ENCODE measurements at places on chromosomes 13 and 19. TPM values are rescaled to one million over a fixed set of nuclear protein-coding genes. Genes with fewer than 3 reads are reported as not detected.

RNF113B gene
- total RNA-seq = not detected

DACH1 gene
- total RNA-seq = 1.3 TPM

ZNF134 gene
- total RNA-seq = 6.6 TPM

KIR3DL1 gene
- not detected for total RNA-seq

SIGLEC8 gene
- not detected for total RNA-seq

TYROBP gene
- not detected for total RNA-seq

FXYD3 gene
- total RNA-seq = 26.8 TPM

KCNRG gene
- total RNA-seq = 0.20 TPM

DNA sequence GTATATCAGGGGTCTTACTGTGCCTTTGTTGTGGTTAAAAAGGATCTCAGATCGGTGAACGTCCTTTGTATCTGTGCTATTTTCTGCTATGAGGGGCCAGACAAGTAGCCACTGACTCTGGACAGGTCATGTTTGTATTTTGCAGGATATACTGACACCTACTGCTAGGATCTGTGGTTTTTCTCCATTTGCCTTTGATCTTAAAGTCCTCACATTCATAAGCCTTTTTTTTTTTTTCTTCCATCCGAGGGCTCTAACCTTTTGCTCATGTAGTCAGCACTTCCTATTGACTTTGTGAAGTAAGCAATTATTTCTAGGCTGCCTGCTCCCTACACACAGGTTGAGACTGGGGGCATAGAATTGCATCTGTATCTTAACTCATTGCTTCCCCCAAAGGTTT, 106.2 kb downstream of the SLITRK5 start:
- peak; percentile 4 for DNase-seq

DNA sequence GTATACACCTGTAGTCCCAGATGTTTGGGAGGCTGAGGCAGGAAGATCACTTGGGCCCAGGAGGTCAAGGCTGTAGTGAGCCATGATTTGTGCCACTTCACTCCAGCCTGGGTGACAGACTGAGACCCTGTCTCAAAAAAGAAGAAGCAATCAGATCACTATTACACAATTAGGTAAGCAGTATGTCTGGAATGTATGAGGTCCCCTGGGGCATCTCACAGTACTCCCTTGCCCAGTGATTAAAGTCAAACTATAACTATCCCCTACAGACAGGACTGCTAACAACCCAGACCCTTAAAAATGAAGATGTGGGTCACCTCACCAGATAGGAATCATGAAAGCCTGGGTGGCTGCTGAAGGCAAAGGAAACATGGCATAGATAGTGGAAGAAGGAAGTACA, 9.4 kb upstream of the PAN3 start:
- peak; percentile 41 for DNase-seq

DNA sequence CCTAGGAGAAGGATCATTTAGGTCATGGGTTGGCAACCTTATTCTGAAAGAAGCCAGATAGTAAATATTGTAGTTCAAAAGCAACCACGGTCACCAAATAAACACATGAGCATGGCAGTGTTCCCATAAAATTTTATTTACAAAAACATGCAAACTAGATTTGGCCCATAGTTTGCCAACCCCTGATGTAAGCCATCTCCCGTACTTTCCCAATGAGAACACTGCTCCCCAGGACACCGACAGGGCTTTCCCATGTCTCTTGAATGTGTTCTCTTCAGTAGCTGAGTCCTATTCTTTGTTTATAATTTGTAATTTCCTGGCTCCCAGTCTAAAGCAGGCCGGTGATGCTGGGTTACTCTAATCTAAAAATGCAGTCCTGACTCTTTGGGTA, 239.6 kb downstream of the LHFPL6 start:
- no peak for DNase-seq

- DNase-seq = no peak
These were observed 52.0 kb upstream of the C13orf46 start for GRCh38 chr13:114025714-114026431.

- no peak for DNase-seq
These were observed 147.1 kb upstream of the SLITRK1 start for GRCh38 chr13:84029396-84029795.

DNA sequence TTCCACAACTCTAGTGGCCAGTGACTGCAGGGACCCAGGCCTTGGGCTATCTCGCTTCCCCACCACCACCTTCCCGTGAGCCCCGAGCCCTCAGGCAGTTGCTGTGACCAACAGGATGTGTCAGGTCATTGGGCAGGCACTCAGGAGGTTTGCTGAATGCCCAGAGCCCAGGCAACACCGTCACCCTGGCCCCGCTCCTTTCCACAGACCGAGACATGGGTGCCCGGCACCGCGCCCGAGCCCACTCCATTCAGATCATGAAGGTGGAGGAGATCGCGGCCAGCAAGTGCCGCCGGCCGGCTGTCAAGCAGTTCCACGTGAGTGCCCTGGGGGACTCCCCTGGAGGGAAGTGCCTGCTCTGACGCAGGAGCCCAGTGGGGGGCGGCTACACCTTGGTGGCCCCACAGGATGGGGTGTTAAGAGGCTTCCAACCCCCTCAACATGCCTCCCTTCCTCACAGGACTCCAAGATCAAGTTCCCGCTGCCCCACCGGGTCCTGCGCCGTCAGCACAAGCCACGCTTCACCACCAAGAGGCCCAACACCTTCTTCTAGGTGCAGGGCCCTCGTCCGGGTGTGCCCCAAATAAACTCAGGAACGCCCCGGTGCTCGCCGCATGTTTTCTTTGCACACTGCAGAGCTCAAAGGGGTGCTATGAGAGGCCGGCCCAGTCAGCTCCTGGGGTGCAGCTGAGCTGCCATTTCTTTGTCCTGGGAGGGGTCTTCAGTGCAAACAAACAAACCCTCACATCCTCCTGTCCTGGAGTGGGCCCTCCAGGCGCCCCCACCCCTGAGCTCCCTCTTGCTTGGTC, 3.2 kb downstream of the RPL18A start:
- no peak for DNase-seq

- DNase-seq = no peak
These were observed 13.2 kb downstream of the ING1 start for GRCh38 chr13:110726726-110727125.

DNA sequence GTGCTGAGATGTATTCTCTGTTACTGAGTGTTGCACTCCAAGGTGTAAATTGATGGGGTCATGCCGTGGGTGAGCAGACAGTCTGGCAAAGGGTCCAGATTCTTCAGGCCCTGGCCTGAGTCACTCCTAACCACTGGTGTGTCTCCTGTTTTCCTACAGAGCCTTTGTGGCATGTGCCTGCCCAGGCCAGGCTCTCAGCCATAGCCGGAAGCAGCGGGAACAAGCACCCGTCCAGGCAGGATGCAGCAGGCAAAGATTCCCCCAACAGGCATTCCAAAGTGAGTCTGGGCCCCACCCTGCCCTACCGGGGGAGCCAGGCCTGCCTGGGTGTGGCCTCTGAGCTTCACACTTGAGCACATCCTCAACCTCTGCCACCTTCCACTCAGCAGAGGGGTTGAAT, 61.9 kb downstream of the DPF1 start:
- no peak for DNase-seq

Measured in Caco-2 (cell line).